ENCODE measurements at places on chromosomes 4 and X.

DNA sequence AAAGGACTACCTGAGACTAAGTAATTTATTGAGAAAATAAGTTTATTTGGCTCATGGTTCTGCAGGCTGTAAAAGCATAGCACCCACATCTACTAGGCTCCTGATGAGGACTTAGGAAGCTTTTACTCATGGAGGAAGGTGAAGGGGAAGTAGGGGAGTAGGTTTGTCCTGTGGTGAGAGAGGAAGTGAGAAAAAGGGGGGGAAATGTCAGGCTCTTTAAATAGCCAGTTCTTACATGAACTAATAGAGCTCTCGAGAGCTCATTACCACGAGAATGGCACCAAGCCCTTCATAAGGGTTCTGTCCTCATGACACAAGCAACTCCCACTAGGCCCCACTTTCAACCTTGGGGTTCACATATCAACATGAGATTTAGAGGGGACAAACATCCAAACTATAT lies 125.5 kb upstream of the NRK start:
- H3K4me1 ChIP-seq = no peaks in the 10 kb centered on the region
- no peak overlapping the region for H3K4me3 ChIP-seq
- no peak overlapping the region for H3K27ac ChIP-seq
- DNase-seq = no peak
- no peaks in the 10 kb centered on the region for H3K36me3 ChIP-seq

- no peaks in the 10 kb centered on the region for H3K4me1 ChIP-seq
- H3K27me3 ChIP-seq = peaks cover 12% of the 10 kb centered on the region
- H3K4me3 ChIP-seq = no peak overlapping the region
These were observed 46.1 kb upstream of the MAGEC2 start for GRCh38 chrX:142251202-142251601.

DNA sequence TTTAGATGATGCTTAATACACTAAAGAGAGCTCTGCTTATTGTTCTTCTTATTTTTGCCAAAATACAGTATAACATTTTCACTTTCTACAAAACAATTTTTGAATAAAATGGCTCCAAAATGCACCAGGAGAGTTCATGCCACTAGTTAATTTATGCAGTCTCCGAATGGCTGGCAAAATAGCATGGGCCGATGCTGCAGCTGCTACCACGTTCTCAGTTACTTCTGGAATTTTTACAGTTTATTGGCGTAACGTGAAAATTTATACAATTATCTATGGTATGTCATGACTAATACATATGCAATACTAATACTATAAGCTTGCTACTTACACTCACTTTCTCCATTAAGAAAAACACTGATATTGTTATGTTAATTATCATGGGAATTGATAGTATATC lies 16.5 kb downstream of the KLHL13 start:
- no peaks in the 10 kb centered on the region for H3K36me3 ChIP-seq
- DNase-seq = no peak
- no peaks in the 10 kb centered on the region for H3K4me1 ChIP-seq

- no peak overlapping the region for H3K27ac ChIP-seq
- DNase-seq = no peak
- H3K27me3 ChIP-seq = no peaks in the 10 kb centered on the region
- peaks cover 6% of the 10 kb centered on the region for H3K4me1 ChIP-seq
- no peak overlapping the region for H3K4me3 ChIP-seq
These were observed 28.8 kb downstream of the ARHGAP10 start for GRCh38 chr4:147760695-147761094.

DNA sequence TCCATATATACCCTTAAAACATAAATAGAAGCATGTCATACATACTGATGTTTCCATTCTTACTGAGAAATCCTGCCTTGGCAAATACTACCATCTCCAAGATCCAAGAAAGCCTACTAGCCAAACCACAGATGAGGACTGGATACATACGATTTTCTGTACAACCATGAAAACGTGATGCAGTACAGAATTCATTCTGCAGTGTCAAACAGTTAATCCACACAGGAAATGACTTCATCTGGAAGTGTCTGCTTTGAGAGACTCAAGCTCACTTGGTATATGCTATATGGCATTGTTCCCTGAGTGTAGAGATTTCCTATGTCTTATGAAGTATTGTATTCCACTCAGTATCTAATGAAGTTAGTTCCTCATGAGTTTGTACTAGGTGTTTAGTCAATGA lies 94.3 kb downstream of the CT47B1 start:
- no peaks in the 10 kb centered on the region for H3K36me3 ChIP-seq
- no peak overlapping the region for H3K4me3 ChIP-seq
- H3K27me3 ChIP-seq = peaks cover 16% of the 10 kb centered on the region
- peaks cover 2% of the 10 kb centered on the region for H3K4me1 ChIP-seq

GRCh38 chrX:44708470-44708869 lies 135.4 kb upstream of the DUSP21 start:
- no peaks in the 10 kb centered on the region for H3K4me1 ChIP-seq
- no peak overlapping the region for H3K27ac ChIP-seq
- no peak for DNase-seq
- H3K36me3 ChIP-seq = no peaks in the 10 kb centered on the region
- H3K27me3 ChIP-seq = peaks cover 5% of the 10 kb centered on the region

DNA sequence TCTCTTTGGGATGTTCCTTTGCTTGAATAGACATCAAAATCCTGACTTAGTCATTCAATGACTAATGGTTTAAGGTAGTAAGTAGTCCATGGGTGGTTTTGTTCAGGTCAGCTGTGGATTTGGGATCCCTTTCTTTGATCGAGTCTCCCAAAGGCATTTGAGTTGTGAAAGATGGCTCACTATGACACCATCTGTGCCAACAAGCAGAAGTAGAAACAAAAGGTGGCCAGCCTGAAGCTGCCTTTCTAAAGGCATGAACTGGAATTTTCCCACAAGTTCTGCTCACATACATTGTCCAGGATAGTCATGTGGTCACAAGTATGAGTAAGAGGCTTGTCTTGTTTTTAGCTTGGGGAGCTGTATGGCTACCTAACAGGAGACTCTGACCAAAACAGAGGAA lies 129.9 kb downstream of the CCNG2 start:
- H3K4me1 ChIP-seq = no peaks in the 10 kb centered on the region
- H3K4me3 ChIP-seq = no peak overlapping the region
- H3K27ac ChIP-seq = no peak overlapping the region
- H3K27me3 ChIP-seq = peaks cover 29% of the 10 kb centered on the region
- DNase-seq = no peak
- H3K36me3 ChIP-seq = no peaks in the 10 kb centered on the region

DNA sequence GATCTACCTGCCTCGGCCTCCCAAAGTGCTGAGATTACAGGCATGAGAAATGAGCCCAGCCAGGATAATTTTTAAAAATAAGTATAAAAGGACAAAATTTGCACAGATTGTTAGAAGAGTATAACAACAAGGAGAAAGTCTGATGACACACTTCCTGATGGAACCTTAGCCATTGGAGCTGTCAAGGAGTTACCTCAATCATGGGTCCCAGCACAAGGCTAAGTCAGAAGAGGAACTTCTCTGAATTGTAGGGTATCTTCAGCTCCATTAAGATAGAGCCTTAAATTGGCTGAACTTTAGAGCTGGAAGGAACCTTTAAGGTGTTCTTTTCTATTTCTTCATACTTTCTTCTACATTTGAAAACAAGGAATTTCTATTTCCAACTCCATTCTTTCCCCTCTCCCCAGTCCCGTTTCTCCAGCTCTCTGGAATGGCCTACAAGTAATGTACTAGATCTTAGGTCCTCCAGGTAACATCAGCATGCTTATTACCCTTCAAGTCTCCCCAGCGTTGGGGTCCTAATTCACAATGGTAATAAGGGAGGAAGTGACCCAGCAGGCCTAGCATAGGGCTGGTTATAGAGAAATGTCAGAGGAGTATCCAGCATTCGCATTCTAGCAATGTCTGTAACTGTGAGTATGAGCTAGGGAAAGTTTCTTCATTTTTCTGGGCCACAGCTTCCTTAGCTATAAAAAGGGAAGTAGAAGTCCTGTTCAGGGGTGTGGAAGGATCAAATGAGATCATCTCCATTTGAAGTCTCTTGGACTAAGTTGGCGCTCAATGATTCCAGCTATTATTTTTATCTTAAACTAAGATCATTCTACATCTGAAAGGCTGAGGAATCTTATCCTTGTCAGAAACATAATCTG lies 18.5 kb upstream of the RBPJ start:
- no peak for DNase-seq
- H3K4me1 ChIP-seq = peaks cover 45% of the 10 kb centered on the region
- H3K4me3 ChIP-seq = no peak overlapping the region
- no peak overlapping the region for H3K27ac ChIP-seq
- no peaks in the 10 kb centered on the region for H3K36me3 ChIP-seq

GRCh38 chr4:90852237-90852636 lies 725.0 kb downstream of the CCSER1 start:
- no peak overlapping the region for H3K27ac ChIP-seq
- DNase-seq = no peak
- no peak overlapping the region for H3K4me3 ChIP-seq

DNA sequence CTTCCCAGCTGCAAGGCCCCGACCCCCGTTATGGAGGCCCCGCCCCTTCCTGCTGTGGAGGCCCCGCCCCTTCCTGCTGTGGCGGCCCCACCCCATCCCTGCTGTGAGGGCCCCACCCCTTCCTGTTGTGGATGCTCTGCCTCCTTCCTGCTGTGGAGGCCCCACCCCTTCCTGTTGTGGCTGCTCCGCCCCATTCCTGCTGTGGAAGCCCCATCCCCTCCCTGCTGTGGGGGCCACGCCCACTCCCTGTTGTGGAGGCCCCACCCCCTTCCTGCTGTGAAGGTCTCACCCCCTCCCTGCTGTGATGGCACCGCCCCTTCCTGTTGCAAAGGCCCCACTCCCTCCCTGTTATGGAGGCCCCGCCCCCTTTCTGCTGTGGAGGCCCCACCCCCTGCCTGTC lies 104.9 kb upstream of the PSAPL1 start:
- H3K4me1 ChIP-seq = peaks cover 3% of the 10 kb centered on the region
- no peaks in the 10 kb centered on the region for H3K27me3 ChIP-seq
- H3K36me3 ChIP-seq = no peaks in the 10 kb centered on the region
- DNase-seq = peak; percentile 41
- H3K4me3 ChIP-seq = no peak overlapping the region
- no peak overlapping the region for H3K27ac ChIP-seq

- no peaks in the 10 kb centered on the region for H3K36me3 ChIP-seq
- no peak for DNase-seq
- no peaks in the 10 kb centered on the region for H3K27me3 ChIP-seq
- no peak overlapping the region for H3K27ac ChIP-seq
- H3K4me3 ChIP-seq = no peak overlapping the region
These were observed 163.6 kb downstream of the ADAMTS3 start for GRCh38 chr4:72405417-72405816.

DNA sequence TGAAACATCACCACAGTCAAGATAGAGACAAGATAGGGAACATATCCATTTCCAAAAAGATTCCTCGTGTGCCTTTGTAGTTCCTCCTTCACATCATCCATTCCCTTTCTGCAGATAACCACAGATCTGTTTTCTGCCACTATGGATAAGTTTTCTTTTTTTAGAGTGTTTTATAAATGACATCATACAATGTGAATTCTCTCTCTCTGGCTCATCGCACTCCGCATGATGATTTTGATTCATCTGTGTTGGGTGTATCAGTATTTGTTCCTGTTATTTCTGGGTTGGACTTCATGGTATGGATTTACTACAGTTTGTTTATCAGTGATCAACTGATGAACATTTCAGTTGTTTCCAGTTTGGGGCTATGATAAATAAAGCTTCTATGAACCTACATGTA lies 23.2 kb upstream of the ANXA3 start:
- peaks cover 4% of the 10 kb centered on the region for H3K27me3 ChIP-seq
- DNase-seq = no peak
- H3K27ac ChIP-seq = no peak overlapping the region

DNA sequence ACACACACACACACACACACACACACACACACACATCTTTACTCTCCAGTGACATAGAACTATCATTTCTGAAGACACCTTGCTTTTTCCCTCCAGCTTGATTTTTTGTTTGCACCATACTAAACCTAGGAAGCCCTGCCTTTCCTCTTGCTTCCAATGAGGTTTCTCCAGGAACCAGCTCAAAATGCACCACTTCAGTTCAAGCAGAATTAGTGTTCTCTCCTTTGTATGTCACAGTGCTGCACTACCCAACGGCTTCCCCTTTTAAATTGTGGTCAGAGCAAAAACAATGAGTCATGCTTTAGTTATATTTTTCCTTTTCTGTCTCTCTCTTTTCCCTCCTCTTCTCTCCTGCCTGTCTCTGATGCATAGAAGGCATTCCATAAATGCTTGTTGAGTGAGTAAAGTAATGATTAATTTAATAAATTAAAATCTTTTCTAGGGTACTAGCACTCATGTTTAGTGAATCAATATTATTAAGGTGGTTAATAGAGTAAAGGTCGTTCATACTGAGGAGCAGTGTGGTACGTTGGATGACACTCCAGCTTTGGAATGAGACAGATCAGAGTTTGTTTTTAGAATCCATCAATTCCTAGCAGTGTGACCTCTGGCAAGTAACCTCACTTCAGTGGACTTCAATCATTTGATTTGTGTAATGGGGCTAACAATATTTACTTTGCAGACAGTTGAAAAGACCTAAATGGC lies 5.9 kb downstream of the RTL3 start:
- peaks cover 17% of the 10 kb centered on the region for H3K27me3 ChIP-seq
- no peaks in the 10 kb centered on the region for H3K36me3 ChIP-seq
- H3K4me1 ChIP-seq = peaks cover 21% of the 10 kb centered on the region
- H3K27ac ChIP-seq = no peak overlapping the region

DNA sequence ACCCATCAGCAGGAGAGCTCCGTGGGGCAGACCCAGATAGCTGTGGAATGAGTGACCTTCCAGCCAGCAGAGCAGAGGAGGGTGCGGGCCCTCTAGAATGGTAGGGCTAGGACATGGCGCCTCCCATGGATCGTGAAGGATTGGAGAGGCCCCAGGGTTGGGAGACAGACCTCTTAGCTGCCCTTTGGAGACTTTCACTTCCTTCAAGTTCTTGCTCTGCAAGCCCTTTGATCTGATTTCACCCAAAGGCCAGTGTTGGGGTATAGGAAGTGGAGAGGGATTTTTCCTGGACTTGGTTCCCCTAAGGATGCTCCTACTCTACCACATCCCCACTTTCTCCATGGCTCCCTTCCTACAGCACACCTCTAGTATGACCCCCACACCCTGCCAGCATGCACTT lies 3.0 kb downstream of the SASH3 start:
- H3K4me1 ChIP-seq = peaks cover 77% of the 10 kb centered on the region
- DNase-seq = no peak
- H3K27ac ChIP-seq = peak overlapping the region; percentile 89
- H3K27me3 ChIP-seq = no peaks in the 10 kb centered on the region
- H3K4me3 ChIP-seq = peak overlapping the region; percentile 88

DNA sequence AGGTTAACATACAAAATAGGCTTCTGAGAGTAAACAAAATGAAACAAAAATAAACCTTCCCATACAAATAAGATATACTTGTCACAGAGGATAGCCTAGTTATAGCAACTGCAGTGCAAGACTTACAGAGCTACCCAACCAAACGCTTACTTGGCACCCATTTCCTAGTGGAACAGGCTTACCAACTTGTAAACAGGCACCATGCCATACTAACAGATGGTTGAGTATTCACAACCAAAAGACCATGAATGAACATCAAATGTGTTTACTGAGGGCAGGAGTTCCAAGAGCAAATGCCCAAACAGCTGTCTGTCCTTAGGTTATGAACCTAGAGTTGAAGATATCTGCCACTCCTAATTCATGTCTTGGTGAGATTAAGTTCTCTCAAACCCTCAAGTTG lies 2629.2 kb downstream of the PCDH7 start:
- H3K27me3 ChIP-seq = no peaks in the 10 kb centered on the region
- H3K4me1 ChIP-seq = no peaks in the 10 kb centered on the region
- H3K36me3 ChIP-seq = no peaks in the 10 kb centered on the region

- peak overlapping the region; percentile 86 for H3K27ac ChIP-seq
- no peak overlapping the region for H3K4me3 ChIP-seq
- no peaks in the 10 kb centered on the region for H3K36me3 ChIP-seq
These were observed 50.1 kb upstream of the NSUN7 start for GRCh38 chr4:40699648-40700047.

All from activated T-cell treated with anti-CD3 and anti-CD28 coated beads, Interleukin-2, amount 50 U/mL, for 24 hours (primary cell).